ENCODE measurements at places on chromosomes 7 and 10. TPM values are rescaled to one million over a fixed set of nuclear protein-coding genes. Genes with fewer than 3 reads are reported as not detected.

The DOCK4 gene
- total RNA-seq = 4.8 TPM

The SHTN1 gene
- total RNA-seq = 24.9 TPM

The TLX1 gene
- total RNA-seq = not detected

The GNGT1 gene
- not detected for total RNA-seq

The CALCR gene
- total RNA-seq = not detected

The SORCS1 gene
- not detected for total RNA-seq

The ENO4 gene
- 0.06 TPM for total RNA-seq

The INA gene
- 20.0 TPM for total RNA-seq

The ITIH5 gene
- total RNA-seq = 0.12 TPM

The PNLIPRP2 gene
- total RNA-seq = not detected

The COL1A2 gene
- total RNA-seq = not detected

The ZNF804B gene
- total RNA-seq = not detected

The ADARB2 gene
- total RNA-seq = not detected

The PON1 gene
- total RNA-seq = 1.0 TPM

The LIPK gene
- not detected for total RNA-seq

The ARL4A gene
- 58.5 TPM for total RNA-seq

The TMEM273 gene
- not detected for total RNA-seq

The ITIH2 gene
- total RNA-seq = 0.31 TPM

The HOXA3 gene
- 6.9 TPM for total RNA-seq

The CDK14 gene
- total RNA-seq = 0.14 TPM

The SP4 gene
- total RNA-seq = 0.84 TPM

The LRRN3 gene
- 0.04 TPM for total RNA-seq

The ZNF727 gene
- not detected for total RNA-seq

The POM121 gene
- total RNA-seq = 43.3 TPM

The KLF14 gene
- total RNA-seq = 0.08 TPM

The FEZF1 gene
- total RNA-seq = not detected

The CCT6A gene
- 251 TPM for total RNA-seq

The PALS2 gene
- total RNA-seq = 16.9 TPM

The CALY gene
- 0.33 TPM for total RNA-seq

The POLL gene
- total RNA-seq = 19.0 TPM

The SUV39H2 gene
- total RNA-seq = 21.4 TPM

The VDAC2 gene
- 314 TPM for total RNA-seq

The C10orf95 gene
- total RNA-seq = 0.12 TPM

The ADAM8 gene
- total RNA-seq = 3.8 TPM

The GPR85 gene
- not detected for total RNA-seq

The CNPY1 gene
- total RNA-seq = not detected

The GTF2IRD1 gene
- total RNA-seq = 25.4 TPM

The ASB10 gene
- total RNA-seq = not detected

The PTPN12 gene
- total RNA-seq = 70.9 TPM

The CYP26C1 gene
- total RNA-seq = not detected

The TMEM213 gene
- total RNA-seq = not detected

Measured in A549 treated with Mapracorat at 1 μM for 4 hours (cell line).